ENCODE measurements at places on chromosomes 2 and 18.

GRCh38 chr18:41532344-41533086 lies 422.5 kb upstream of the PIK3C3 start:
- DNase-seq = no peak

DNA sequence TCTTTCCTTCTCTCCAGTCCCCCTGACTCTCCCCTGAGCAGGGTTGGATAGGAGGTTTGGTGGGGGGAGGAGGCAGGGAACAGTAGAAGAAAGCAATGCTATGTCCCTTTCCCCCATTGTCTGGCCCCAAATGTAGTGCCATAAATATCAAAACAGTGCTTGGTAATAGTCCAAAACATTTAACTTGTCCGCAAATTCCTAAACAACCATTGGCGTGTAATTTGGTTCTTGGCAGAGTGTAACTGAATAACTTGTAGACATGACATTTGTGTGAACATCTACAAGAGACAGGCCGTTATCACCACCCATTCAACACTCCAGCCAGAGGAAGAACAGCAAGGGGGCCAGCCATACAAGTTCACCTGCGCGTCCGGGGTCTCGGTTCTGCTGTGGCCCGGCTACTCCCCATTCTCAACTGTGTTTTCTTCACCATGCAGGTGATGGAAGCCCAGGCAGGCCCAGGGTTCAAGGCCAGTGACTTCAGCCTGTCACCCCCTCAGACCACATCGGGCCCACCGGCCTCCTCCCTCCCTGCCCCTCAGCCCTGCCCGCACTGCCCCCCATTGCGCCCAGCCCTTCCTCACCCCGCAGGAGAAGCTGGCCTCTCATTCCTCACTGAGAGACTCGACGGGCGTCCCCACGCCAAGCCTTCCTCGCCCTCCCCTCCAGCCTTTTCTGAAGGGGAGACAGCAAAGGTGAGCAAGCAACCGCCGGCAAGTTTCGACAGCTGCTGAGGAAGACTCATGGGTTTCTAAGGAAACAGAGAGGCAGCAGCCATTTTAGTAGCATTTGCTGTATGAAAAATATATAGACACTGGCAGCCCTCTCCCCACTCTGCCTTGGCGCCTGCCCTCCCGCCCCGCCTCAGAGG lies 699 bp upstream of the RAPGEF4 start:
- no peak for DNase-seq

DNA sequence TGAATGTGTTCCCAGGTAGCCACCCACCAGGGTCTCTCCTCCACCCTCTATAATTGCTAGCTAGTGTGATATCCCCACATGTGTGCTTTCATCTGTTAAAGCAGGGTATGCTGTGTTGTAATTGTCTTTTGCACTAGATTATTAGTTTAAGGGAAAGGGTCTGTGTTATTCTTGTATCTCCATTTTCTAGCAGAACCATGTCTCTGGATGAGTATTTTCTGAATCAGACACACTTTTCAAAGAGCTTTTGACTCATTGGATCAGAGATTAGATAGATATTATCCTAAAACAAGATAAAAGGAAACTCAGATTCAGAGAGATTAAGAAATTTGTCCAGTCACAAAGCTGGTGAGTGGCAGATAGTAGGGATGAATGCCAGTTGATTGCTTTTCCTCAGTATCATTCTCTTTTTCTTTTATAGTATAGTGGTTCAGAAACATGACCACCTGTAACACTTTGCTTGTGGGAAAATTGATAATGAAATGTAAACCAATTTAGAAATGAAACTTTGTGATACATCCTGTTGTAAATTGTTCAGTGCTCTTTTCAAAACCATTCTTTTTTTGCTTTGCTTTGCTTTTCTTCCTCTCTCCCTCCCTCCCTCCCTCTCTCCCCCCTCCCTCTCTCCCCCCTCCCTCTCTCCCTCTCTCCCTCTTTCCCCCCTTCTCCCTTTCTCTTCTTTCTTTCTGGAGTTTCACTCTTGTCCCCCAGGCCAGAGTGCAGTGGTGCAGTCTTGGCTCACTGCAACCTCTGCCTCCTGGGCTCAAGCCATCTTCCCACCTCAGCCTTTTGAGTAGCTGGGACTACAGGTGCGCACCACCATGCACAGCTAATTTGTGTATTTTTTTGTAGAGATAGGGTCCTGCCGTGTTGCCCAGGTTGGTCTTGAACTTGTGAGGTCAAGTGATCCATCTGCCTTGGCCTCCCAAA lies 7.4 kb downstream of the MIB1 start:
- no peak for DNase-seq

DNA sequence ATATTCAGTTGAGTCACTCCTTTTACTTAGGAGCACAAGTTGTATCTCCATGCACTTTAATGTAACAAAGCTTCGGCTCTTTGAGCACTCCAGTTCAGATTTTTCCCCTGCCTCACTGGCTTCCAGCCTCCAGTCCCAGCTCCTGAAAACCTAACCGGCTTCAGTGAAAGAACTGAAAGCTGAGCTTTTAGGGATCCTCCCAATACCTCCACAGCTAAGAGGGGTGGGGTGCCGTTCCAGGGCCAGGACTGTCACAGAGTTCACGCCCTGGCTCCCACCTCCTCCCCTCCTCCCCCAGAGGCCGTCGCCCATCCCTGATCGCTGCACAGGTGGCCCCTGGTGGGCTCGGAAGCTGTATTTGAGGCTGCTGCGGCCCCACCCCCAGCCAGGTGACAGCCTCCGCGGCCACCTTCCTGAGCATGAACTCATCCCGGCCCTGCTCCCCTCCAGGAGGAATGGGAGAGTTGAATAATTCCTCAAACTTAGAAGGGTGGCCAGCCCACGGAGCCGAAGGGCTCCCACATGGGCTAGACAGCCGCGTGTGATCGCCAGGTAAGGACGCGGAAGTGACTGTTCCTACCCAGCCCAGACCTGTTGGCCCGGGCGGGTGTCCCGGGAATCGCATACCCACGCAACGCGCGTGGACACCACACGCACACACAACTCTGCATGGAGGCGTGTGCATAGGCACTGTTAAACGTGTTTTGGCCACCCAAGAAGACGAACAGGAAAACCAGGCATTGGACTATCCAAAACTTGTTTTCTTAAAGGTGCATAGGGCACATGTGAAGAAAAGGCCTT lies 1.8 kb downstream of the MYO5B start:
- no peak for DNase-seq

- DNase-seq = no peak
Measured at GRCh38 chr18:53458268-53458667, 766.2 kb downstream of the MBD2 start.

DNA sequence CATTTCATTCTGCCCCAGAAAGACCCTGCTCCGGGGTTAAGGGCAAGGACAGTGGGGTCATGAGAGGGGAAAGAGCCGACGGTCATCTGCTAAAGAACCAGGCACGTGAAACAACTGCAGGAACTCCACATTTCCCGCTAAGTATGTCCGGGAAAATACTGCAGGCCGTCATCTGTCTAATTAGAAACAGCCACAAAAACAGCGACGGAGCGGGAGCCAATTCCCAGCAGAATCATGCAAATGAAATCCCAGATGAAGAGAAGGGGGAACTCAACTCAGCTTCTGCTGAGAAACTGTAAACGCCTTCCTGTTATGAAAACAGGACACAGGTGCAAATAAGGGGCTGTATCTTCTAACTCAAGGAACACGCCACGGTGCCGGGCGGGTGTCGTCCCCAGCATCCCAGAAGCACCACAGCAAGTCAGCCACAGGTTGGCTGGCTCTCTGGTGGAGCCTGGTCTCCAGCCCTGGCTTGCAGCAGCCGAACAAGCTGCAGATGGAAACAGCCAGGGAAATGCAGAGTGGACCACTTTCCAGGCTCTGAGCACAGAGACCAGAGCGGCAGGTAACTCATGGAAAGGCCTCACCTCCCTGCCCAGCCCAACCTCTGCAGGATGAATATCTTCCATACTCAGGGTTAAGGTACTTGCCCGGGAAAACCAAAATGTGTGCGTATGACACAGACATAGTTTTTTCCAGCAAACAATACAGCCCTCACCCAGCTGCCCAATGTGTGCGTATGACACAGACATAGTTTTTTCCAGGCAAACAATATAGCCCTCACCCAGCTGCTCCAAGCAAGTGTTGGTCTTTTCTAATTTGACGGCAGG lies 28.9 kb downstream of the PXDN start:
- no peak for DNase-seq

GRCh38 chr2:175744000-175744399 lies 258.1 kb downstream of the LNPK start:
- DNase-seq = no peak

DNA sequence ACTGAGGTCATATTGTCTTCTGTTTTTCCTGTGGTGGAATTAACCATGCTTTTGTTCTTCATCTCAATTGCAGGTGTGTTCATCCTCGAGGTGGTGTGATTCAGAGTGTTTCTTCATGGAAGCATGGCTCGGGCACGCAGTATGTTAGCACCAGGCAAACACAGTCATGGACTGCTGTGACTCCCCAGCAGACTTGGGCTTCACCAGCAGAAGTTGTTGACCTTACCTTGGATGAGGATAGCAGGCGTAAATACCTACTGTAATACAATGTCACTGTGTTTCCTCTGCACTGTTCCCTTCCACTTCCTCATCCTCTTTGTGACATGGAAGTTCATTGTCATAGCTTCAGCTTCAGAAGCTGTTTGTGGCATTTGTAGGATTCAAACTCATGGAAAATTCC lies 158.7 kb downstream of the HAUS1 start:
- DNase-seq = no peak

- no peak for DNase-seq
Measured at GRCh38 chr2:163665817-163666216, 70.0 kb downstream of the FIGN start.

DNA sequence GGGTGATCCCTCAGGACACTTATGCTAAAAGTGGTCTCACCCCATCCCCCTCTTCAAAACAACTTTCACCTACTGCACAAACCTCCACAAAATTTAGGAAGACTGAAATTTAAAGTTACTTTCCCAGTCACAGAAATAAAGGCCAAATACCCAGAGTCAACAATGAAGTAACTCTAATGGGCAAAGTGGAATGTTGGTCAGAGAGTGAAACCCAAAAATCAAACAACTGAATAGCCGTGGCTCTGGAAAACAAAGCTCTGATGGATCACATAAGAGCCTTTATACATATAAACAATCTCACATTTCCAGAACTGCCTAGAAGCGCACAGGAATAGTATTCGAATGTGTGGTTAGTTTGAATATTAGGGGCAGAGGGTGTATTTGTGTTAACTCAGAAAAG lies 4.7 kb downstream of the ACVR1 start:
- DNase-seq = no peak

- DNase-seq = no peak
Measured at GRCh38 chr2:67930156-67930555, 132.6 kb downstream of the C1D start.

GRCh38 chr2:218369330-218369729 lies 12.7 kb downstream of the CATIP start:
- DNase-seq = no peak

GRCh38 chr2:190972846-190973245 lies 41.1 kb downstream of the STAT1 start:
- no peak for DNase-seq

DNA sequence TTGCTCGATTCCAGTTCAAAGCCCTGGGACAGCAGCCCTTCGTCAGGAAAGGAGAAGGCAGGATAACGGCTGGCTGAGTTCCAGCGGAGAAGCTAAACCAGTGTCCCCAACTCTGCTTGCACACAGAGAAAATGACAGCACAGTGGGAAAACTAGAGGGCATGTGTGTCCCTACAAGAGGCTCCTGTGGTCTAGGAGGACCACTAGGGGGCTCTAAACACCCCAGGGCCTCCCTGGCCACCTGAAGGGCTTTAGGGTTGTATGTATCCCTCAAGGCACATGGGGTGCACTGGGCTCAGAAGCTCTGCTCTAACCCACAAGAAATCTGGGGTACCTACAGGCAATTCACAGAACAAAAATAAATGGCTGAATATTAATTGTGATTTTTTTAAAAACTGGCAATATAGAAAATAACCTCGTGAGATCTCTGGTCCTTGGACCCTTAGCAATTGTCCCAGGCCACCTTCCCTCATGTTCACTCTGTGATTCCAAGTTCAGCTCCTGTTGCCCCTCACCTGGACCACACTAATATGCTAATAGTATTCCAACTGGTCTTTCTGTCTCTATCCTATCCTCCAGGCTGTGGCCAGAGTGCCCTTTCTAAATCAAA lies 17.5 kb downstream of the STAT1 start:
- DNase-seq = no peak

DNA sequence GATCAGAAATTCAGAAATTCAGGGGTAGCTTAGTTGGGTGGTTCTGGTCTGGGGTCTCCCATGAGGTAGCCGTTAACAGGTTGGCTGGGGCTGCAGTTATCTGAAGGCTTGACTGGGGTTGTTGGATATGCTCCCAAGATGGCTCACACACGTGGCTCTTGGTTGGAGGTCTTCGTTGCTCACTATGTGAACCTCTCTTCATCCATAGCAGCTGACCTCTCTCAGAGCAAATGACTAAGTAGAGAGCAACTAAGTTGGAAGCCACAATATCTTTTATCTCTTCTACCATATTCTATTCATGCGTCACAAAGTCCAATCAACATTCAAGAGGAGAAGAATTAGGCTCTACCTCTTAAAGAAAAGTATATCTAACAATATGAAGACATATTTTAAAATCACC lies 38.7 kb upstream of the SERTAD2 start:
- no peak for DNase-seq

DNA sequence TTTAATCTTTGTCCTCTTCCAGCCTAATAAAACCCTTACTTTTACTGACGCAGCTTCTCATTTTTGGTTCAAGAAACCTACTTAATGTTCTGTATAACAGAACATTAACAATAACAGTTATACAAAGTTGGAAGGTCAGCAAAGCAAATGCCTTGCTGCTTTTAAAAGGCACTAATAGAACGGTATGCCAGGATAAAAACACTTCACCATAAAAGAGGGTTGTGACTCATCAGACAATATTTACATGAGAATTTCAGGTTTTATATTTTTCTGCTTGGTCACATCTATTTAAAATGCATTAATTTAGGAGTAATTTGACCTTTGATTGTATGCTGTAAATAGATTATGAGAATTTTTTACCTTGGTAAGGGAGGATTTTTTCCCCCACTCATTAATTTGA lies 3.0 kb downstream of the KLHL41 start:
- no peak for DNase-seq

DNA sequence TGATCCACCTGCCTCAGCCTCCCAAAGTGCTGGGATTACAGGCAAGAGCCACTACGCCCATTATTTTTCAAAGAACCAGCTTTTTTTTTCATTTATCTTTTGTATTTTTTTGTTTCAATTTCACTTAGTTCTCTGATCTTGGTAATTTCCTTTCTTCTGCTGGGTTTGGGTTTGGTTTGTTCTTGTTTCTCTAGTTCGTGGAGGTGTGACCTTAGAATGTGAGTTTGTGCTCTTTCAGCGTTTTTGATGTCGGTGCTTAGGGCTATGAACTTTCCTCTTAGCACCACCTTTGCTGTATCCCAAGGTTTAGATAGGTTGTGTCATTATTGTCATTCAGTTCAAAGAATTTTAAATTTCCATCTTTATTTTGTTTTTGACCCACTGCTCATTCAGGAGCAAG lies 86.7 kb upstream of the MSTN start:
- no peak for DNase-seq

DNA sequence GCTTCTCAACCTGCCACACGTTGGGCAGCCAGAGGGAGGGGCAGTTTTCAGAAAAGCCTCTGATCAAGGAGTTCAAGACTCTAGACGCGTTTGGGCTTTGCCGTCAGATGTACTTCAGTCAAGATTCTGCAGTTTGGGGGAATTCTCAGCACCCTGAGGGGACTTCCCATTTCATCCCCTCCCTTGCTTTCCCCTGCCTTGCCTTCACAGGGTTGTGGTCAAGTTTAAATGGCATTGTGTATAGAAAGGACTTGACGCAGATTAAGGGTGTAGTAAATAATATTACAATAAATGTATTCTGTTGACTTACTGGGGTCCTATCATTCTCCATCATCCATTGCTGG lies 198.3 kb upstream of the NABP1 start:
- no peak for DNase-seq
